ENCODE measurements at places on chromosomes 11 and 22.

DNA sequence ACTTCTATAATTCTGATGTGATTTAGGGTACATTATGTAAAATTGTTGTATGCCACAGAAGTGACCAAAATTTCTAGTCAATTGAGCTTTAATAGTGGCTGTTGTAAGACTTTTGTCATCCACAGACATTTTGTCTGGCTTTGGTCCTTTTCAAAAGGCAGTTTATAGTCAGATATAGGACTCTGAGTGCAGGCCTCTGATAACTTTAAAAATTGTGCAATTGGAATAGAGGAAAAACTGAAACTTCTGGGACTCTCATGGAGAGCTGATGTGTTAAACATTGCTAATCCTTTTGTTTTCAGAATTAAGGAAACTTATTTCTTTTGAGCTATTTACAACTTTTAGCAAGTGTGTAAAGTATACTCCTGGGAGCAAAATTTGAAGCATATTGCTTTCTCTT is 9.0 kb upstream of the MRPL17 start:
- DNase-seq = no peak

DNA sequence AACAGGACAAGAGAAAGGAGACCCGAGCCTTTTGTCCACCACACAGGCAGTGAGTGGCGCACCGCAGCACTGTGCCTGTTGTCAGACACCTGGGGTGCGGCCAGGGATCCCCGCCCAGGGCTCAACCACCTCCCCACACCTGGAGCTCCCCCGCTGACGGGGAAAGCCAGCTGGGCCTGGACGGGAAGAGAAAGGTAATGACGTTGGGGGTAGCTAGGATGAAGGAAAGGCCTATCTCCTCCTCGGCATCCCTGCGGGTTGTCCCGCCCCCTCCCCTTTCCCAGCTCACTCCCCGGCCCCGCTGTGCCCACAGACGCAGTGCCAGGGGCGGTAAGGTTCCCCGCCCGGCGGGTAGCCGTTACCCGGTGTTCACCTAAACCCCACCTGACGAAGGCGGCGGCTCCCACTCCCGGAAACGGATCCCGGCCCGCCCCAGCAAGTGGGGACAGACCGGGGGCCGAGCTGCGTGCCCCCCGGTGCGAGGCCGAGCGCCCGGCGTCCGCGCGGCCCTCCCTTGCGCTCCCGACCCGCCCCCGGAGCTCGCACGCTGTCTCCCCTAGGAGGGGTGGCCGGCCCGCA is 495 bp downstream of the HYOU1 start:
- DNase-seq = peak; percentile 62

GRCh38 chr11:45543808-45544422 is 121.5 kb downstream of the CHST1 start:
- DNase-seq = peak; percentile 37

DNA sequence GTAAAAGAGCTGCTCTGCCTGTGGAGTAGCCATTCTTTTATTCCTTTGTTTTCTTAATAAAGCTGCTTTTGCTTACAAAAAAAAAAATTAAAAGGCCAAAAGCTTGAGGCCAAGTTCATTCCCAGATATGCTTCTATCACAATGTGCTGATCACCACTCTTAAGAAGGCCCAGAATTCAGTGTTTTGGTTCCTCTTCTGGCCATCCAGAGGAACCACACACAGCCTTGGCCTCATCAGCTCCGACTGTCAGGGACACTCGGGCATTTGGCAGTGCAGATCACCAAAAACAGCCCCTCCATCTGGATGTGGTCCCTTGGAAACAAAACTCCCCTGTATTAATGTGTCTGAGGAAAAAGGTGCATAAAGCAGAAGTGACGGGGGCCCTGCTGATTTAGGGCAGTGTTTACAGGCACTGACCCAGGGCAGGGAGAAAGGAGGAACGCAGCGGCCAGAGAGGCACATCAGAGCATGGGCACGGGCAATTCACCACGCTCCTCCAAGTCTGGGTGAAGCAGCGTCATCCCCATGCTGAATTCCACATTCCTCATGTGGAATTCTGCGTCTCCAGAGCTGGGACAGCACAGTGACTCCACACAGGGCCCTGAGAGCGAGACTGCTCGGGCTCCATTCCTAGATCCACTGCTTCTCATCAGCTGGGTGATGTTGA is 17.7 kb downstream of the POLDIP3 start:
- no peak for DNase-seq

GRCh38 chr11:4032097-4032496 is 62.5 kb upstream of the RRM1 start:
- DNase-seq = no peak

GRCh38 chr11:10451426-10452116 is 3.5 kb upstream of the AMPD3 start:
- DNase-seq = no peak

- peak; percentile 22 for DNase-seq
These were observed 37.5 kb upstream of the STK33 start for GRCh38 chr11:8631395-8632118.

DNA sequence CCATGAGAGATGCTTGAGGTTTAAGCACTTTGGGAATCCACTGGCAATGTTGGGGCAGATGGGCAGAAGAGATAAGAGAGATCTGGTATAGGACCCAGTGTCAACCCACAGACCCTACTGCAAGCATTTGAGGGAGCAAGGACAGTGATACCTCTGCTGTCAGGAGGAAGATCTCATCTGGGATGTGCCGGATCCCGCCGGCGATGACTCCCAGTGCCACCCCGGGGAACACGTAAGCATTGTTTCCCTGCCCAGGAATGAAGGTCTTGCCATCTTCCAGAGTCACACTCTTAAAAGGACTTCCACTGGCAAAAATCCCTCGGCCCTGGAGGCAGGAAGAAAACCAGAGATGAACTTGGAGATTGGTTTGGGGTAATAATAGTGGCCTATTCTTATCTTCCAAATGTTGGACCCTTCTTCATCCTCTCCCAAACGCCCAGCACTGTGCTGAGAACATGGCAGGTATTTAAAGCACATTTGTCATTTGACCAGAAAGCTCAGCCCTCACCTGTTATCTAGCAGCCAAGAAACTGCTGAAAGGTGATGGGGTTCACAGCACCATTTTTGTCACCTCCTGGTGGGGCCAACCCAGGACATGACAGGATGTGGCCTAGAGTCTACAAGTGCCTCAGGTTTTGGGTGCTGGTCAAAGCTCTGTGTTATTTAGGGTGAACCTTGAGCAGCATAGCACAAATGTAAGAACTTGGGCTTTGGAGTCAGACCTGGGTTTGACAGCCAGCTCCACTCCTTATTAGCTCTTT is 71.7 kb downstream of the CCDC81 start:
- no peak for DNase-seq

DNA sequence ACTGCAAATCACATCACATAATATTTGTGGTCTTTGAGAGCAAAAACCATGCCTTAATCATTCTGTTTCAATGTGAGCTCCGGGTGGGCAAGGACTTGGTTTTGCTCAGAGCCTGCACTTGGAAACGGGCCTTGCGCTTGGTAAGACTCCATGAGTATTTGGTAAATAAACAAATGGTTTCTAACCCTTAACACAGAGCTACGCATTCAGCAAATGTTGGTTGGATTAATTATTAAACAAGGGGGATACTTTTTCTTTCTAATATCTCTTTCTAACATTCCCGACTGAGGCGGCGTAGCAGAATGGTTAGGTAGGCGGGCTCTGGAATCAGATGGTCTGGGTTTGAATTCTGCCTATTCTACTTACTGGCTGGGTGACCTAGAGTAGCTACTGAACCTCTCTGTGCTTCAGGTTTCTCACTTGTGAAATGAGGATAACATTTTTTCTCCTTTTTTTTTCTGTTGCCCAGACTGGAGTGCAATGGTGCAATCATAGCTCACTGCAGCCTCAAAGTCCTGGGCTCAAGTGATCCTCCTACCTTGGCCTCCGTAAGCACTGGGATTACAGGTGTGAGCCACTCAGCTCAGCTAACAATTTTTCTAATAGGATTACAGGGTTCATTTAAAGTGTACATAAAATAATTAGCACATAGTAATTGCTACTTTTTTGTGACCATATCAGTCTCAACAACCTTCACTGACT is 3.4 kb upstream of the FAM83F start:
- no peak for DNase-seq

DNA sequence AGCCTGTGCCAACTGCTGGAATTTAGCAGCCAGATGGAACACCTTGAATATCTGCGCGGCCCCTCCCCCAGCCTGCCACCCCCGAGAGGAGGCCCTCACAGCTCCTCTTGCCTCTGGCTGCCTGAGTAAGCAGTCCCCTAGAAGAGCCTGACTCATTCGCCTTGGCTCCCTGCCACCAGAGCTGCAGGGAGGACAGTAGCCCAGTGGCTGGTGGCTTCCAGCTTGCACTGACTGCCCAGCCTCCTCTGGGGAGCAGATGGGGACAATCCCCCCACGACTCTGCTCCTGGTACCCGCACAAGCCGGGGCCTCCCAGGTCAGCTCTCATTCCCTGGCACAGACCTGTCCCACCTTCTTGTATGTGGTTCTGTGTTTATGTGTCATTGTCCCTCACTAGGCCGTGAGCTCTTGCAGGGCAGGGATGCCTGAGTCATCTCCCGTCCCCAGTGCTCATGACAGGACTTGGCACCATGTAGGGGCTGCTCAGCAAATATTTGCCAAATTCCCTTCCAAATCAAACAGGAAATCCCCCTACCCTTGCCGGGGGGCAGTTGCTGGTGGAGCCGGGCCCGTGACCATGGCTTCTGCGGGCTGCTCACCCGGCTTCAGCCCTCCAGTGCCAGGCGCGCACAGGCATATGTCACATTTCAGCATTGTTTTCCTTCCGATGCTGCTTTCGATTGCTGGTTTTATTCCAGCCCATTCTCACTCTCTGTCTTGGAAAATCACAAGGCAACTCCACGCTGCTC is 43.6 kb downstream of the CACNG2 start:
- DNase-seq = peak; percentile 81

GRCh38 chr11:129580278-129580677 is 204.6 kb downstream of the BARX2 start:
- no peak for DNase-seq

- no peak for DNase-seq
These were observed 8.5 kb downstream of the TMEM258 start for GRCh38 chr11:61783717-61784505.

DNA sequence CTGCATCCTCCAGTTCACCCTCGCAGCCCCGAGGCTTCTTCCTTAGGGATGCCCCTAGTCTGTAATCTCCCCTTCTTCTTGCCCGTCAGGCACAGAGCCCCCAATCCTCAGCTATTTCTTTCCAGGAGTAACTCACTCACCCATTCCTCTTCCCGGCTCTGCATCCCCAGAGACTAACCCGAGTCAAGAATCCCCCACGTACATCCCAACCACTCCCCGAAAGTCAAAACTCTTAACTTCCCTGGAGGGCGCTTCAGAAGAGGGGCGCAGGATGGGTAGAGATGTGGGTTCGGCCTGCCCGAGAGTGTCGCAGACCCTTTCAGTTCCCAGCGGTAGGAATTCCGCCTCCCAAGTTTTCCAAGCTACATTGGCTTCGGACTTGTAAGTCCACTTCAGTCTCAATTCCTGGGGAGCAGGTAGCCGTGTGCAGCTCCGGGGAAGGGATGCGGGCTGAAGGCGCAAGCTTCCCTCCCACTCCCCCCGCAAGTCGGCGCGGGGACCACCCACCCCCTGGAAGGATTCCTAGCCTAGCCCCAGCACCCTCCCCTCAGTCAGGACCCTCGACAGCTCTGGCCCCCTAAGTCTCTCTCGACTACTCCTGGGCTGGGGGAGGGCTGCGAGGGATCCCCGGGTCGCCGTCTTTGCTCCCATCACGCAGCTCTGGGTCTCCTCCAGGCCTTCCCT is 871 bp downstream of the BDNF start:
- DNase-seq = peak; percentile 37

DNA sequence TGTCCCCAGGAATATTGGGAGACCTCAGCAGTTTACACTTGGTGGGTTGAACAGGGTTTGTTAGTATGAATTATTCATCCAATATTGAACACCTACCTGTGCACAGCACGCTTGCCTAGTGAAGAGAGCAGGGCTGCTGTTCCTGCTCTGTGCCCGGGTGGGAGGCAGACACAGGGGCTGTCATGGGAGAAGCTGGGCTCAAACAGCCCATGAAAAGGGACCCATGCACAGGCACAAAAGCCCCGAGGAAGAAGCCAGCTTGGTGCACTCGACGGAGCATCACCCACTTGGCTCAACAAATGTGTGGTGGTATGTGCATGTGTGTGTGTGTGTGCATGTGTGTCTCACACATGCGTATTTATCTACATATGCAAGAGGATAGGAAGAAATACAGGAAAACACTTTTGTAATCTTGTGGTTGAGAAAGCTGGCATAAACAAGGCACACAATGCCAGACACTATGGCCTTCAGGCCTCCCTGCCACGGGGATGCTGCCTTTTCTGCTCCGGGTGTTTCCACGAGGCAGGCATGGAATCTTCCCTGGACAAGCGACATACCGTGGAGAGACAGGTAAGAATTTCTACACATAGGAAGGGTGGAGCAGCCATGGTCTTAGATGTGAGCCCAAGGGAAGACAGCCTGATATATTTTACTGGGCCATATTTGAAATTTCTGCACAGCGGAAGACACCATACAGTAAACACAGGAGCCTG is 5.0 kb upstream of the APOBEC3A start:
- no peak for DNase-seq

- no peak for DNase-seq
These were observed 99.0 kb upstream of the DRD2 start for GRCh38 chr11:113574171-113574570.

DNA sequence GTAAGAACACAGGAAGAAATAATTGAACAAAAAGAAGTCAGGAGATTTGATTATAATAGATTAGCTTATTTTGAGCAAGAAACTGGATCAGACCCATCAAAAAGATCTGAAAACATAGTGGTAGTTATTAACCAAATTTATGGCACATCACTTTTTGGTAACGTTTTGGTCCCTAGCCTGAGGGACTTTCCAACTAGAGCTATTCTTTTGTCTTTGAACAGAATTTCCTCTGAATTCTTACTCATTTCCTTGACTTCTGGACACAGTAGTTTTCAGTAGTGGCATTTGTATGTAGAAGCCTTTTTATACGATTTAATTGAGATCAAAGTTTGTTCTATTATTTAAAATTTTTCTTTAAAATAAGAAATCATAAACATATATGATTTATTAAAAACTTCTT is 96.5 kb upstream of the PDGFD start:
- DNase-seq = no peak
